ENCODE measurements at places on chromosomes 13 and 19.

DNA sequence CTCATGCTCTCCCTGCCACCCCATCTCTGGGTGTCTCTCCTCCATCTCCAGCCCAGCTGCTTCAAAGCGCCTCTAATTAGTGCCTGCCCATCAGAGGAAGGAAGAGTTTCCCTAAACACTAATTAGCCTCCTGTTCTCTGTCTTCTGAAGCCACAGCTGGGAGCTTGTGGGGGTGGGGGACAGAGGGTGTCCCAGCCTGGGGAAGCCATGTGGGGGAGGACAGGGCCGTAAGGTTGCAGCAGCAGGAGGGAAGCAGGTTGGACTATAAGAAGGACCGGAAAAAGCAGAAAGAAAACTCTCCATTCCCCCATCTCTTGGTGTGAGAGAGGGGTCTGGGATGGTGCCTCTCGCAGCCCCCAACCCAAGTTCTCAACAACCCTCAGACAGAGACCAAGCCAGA lies 26.2 kb downstream of the SLC8A2 start:
- DNase-seq: no peak

DNA sequence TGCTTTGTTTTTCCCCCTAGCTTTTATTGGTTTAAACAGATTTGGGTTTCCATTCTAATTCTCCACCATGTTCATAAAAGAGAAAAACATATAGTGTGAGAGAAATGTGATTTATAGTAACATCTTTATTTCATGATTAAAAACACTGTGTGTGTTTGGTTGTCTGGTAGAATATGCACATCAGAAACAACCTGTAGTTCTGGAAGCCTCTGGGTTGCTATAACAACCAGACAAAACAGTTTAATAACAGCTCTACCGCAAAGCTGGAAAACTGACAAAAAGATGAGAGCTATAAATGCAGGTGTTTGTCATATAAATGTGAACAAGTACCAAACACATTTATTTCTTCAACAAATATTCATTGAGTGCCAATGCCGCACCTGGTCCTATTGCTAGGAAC lies 9.8 kb downstream of the KBTBD6 start:
- no peak for DNase-seq

- DNase-seq: no peak
These were observed 54.0 kb downstream of the ENOX1 start for GRCh38 chr13:43732726-43733125.

- DNase-seq: peak; percentile 86
These were observed 42.8 kb upstream of the NPAS1 start for GRCh38 chr19:46976845-46977320.

- no peak for DNase-seq
These were observed 7.0 kb downstream of the NTN5 start for GRCh38 chr19:48665786-48666185.

GRCh38 chr13:40192452-40192851 lies 474.0 kb downstream of the FOXO1 start:
- DNase-seq: no peak

DNA sequence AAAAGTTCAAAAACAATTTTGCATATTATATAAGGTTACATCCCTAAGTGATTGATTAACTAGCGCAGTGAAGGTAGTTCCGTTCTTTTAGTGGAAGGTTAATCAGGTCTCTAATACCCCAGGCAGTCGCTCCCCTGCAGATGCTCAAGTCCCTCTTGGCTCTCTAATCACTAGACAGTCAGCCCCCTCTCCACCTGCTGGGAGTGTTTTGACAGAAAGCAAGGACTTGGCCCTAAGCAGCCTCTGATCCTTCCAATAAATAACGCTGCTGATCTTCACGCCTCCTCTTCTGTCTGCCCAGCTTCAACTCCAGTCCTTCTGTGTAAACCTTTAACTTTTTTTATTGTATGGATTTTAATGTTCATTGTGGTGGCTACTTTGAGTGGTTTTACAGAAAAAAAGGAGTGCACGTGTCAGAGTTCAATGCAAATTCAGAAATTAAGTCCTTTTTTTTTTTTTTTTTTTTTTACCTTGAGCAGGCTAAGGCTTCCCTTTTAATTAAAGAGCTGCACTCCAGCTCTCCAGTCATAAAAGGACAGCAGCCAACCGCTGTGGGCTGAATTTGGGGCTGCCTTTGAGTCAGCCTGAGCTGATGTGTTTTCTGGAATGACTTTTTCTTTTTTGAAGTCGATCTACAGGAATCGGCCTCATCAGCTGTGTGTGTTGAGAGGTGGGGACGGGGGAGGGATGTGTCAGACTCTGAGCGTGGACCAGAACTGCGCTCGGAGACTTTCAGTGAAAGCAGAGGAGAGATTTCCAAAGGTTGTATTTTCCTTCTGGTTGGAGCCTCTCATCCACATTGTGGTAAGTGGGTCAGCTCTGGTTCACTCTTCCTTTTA lies 33.8 kb upstream of the MYO16 start:
- DNase-seq: no peak

GRCh38 chr13:83184150-83184475 lies 698.2 kb downstream of the SLITRK1 start:
- no peak for DNase-seq
